ENCODE measurements at places on chromosomes 16 and 17.

DNA sequence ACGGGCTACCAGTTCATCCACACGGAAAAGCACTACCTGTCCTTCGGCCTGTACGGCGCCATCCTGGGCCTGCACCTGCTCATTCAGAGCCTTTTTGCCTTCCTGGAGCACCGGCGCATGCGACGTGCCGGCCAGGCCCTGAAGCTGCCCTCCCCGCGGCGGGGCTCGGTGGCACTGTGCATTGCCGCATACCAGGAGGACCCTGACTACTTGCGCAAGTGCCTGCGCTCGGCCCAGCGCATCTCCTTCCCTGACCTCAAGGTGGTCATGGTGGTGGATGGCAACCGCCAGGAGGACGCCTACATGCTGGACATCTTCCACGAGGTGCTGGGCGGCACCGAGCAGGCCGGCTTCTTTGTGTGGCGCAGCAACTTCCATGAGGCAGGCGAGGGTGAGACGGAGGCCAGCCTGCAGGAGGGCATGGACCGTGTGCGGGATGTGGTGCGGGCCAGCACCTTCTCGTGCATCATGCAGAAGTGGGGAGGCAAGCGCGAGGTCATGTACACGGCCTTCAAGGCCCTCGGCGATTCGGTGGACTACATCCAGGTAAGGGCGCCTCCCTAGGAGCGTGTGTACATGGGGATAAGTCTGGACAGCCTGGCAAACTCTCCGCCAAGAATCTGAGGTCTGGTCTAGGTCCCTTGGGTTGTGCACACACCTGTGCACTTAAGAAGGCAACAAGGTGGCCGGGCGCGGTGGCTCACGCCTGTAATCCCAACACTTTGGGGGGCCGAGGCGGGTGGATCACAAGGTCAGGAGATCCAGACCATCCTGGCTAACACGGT, 4.2 kb downstream of the HAS3 start:
- no peak for DNase-seq

DNA sequence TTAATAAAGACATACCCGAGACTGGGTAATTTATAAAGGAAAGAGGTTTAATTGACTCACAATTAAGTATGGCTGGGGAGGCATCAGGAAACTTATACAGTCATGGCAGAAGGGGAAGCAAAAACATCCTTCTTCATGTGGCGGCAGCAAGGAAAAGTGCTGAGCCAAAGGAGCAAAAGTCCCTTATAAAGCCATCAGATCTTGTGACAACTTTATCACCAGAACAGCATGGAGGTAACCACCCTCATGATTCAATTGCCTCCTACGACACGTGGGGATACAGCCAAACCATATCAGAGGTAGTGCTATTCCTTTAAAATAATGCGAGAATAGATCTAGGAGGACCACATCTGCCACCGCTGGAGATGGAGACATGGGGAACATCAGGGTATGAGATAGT, 9.0 kb downstream of the C16orf54 start:
- no peak for DNase-seq

DNA sequence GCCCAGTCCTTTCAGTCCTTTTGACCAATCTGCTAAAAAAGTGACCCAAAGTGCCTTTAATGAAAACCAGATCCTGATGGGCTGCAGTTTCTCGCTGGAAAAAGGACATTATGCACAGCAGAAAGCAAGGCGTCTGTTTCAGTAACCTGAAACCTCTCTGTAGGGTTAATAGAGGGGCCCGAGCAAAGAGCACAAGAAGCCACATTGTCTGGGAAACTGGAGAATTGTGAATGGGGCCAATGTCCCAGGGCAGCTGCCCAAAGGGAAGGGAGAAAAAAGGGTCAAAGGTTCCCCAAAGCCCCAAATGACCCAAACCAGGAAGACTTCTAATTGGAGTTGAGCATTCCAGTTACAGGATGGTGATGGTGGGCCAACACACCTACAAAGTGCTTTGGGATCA, 3.0 kb downstream of the OTOA start:
- no peak for DNase-seq

DNA sequence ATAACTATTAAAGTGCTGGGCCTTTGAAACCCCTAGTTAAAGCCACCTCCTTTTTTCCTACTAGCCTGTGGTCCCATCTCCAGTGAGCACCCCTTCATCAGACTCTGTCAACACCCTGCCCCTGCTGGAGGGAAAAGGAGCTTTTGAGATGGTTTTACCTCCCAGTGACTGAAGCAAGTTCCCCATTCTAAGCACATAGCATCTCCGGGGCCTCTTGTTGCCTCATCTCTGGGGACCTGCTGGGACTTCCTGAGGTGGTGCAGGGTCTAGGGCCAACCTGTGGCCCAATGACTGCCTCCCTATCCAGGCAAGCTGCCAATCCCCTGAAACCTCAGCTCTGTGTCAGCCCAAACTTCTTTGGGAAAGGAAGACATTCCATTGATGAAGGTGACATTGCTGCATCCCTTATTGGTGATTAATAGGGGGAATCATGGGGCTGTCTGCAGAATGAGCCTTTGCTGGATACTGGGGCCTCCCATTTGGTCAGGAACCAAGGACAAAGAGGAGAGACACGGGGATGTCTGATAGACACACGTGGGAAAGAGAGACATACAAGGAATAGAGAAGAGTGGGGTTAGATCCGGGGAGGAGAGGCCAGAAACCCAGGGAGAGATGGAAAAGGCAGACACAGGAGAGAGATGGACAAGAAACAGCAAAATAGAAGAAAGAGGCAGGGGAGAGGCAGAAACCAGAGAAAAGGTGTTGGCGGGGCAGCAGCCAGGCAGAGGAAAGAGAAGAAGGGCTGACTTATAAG, 2.4 kb downstream of the C1QL1 start:
- no peak for DNase-seq

DNA sequence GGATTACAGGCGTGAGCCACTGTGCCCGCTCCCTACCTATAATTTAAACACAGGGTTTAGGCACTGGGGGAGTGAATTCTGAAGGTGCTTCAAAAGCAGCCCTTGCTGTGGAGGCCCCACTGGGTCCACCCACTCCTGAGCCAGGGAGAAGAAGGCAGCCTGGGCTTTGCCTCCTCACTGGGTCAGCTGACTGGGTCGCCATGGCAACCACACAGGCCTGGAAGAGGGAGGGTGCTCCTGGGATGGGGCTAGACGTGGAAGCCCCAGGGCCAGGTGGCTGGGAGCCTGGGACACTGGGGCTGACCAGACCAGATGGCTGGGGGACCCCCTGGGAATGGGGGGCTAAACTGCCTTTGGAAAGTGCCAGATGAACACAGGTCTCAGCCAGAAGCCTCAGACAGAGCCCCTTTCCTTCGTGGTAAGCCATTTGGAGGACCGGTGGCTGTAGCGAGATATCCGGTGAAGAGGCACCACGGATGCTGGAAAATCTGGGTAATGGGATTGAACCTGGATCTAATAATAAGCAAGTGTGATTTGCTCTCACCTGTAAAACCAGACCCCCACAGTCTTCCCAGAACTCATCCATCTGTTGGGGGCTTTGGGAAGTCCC, 32.9 kb downstream of the TRARG1 start:
- peak; percentile 35 for DNase-seq

- no peak for DNase-seq
Measured at GRCh38 chr17:40516581-40517285, 15.3 kb upstream of the TNS4 start.

Data from NCI-H748 treated with DMSO at 0.1 percent for 48 hours (cell line).